ENCODE measurements at places on chromosomes 3 and 15.

DNA sequence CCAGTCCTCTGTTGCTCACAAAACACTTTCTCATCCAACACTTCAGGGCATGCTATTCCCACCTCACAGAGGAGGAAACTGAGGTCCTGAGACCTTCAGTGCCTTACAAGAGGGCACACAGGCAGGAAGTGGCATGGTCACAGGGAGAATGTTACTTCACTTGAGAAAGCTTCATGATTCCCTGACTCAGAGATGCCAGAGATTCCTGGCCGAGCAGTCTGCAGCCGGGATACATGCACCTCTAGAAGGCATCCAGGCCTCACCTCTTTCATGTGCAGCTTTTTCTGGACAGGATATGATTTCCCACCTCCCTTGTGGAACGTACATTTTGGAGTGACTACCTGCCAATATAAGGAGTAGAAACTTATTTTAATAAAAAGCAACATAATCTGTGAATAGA lies 2.8 kb upstream of the SST start:
- no peak for DNase-seq

DNA sequence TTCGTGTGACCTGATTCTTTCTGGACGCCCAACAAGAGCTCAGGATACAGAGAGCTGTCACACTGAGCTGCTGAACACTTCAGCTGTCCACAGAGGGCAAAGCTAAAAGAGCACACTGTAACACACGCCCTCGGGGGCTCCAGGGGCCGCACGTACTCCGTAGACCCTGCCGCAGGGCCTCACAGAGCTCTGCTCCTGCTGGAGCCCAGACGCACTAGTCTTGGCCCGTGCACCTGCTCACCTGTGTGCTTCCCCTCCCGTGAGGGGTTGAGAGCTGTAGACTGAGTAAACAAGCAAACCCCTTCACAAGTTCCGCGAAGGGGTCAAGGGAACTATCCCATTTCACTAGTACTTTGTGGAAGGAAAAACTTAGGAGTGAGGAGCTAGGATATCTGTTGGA lies 30.7 kb upstream of the TUSC7 start:
- DNase-seq: no peak

- no peak for DNase-seq
These were observed 8.9 kb upstream of the RLBP1 start for GRCh38 chr15:89230277-89230676.

DNA sequence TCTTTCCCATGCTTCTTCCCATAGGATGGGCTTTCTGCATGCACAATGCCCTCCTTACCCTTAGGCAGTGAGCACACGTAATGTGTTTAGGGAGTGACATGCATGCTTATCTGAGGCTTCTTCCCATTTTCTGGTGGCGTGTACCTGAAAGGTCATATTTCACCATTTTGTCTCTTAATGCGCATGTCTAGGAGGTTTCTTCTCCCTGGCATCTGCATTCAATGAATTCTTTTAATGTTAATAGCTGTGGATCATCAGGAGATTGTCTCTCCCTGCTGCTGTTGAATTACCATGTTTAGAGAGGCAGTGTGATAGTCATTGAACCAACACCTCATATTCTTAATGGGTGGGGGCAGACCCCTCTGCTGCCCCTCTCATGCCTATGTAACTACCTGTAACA lies 205.6 kb upstream of the SGO1 start:
- no peak for DNase-seq

DNA sequence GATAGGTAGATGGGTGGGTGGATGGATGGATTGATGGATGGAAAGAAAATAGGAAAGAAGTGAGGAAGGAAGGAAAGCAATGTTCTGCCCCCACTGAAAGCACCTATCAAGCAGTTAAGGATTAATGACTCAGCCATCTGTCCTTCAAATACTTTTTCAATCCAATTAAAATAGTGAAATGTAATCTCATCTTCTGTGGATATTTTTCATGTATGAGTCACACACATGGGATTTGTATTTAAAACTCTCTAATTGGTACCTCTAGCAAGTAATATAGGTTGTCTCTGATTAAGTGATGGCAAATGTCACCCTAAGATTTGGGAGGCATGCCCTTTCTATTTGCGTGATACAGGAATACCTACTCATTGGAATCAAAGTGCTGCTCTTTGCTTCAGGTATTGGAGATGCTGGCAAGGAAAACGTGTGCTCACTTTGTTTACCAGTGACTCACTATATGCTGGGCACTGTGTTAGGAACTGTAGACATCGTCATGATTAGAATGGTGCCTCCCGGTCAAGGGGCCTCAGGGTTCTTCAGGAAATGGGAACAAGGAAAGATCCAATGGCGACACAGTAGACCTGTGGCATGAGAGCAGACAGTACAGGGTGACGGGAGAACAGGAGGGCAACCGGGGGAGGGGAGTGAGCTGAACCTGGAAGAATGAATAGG lies 230.1 kb downstream of the CLSTN2 start:
- DNase-seq: no peak

DNA sequence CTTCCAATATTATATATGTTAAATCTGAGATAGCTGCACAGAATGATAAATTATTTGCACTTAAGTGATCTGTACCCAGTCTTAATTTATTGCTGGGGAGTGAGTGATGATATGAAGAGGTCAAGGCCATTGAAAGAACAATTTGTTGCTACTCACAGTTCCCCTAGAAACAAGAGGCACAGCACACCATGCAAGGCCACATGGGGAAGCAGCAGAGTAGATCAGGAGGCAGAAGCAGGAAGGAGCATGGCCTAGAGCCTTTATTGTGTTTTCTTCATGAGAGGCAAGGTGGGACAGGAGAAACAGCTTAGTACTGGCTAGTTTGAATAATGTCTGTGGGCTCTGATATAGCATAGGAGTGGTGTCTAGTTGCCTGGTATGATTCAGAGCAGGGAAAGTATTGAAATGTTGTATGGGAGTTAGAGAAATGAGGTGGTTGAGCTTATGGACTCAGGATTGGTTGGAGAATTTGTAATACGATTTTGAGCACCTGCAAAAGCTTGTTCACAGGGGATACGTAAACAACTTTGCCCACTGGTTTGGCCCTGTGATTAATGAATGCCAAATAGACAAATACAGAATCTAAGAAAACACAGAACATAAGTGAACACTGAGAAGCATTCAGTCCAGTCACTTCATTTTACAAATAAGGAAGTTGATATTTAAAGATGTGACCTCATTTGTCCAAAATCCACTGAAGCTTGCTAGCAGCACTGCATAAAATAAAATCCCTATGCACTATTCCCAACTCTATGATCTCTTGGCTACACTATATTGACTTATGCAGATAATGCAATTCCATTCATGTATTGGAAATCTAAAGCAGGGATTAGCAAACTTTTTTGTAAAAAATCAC lies 71.7 kb downstream of the TMCO5A start:
- no peak for DNase-seq

DNA sequence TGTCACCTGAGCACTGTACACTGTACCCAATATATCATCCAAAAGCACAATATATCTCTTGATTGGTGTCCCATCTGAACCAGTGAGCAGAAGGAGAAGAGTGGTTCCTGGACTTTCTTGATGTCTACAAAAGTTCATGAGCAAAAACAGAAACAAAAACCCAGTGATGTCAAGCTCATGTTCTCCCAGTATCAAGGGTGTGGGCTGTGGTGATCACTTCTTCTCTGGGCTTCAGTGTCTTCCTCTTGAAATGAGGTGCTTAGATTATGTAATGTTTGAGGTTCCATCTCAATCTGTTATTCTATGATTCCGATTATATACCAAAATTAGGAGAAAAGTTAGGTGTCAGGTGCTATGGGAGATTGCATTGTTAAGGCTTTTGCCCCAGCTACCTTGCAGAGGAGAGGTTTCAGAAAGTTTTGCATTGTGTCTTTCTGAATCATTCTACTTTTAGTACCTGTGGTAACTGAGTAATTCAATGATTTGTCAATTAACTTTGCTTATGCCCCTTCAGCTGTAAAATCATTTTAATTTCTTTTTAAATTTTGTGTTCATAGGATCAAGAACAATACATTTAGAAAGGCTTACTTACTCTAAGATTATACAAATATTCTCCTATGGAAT lies 122.0 kb upstream of the EOMES start:
- no peak for DNase-seq

DNA sequence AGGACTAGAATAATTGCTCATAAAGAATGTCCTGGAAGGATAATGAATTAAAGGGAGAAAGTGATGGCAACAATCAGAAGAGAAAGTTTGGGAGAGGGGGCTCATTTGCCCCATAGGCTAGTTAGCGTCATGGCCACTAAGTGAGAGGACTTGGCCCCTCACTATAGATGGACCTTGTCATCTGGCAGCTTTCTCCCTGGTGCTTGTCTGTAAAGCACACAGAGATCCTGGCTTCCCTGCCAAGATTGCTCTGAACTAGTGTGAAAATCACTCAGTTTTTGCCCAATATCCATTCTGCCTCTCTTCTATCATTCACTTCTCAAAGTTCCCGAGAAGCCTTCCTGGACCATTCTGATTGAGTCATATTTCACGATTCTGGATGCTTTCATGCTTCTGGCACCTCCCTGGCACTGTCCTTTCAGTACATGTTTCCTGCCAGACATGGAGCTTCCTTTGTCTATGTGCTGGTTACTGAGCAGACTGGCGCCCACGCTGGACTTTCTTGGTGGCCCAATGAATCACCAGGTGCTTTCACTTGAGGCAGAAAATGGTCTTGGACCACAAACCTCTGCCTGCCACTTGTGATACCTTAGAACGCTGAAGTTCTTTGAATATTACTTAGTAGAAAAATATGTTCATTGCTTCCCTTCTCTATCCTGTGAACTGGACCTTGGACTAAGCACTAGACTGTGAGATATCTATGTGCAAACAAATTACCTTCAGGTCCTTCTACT lies 709.6 kb upstream of the CFAP20DC start:
- no peak for DNase-seq

GRCh38 chr15:49863431-49864224 lies 242.8 kb downstream of the DTWD1 start:
- DNase-seq: no peak

GRCh38 chr3:70603103-70603502 lies 290.7 kb upstream of the MDFIC2 start:
- DNase-seq: no peak

DNA sequence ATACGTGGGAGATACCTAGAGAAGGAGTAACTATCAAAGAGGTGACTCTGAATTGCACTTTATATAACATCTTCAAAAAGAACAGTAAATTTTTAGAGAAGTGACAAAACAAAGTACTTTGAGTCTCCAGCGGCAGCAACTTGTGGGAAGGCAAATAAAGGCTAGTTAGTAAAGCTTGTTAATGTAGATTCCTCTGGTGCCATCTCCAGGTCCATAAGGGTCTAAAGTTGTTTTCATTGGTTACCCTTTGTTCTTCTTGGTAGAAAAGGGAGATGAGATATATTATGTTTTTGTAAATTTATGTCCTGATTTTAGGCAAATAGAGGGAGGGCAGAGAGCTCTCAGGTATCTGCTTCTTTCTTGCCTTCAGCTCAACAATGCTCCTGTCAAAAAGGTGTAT lies 161.6 kb downstream of the MYRIP start:
- no peak for DNase-seq

GRCh38 chr3:128334766-128335165 lies 131.9 kb downstream of the DNAJB8 start:
- no peak for DNase-seq

DNA sequence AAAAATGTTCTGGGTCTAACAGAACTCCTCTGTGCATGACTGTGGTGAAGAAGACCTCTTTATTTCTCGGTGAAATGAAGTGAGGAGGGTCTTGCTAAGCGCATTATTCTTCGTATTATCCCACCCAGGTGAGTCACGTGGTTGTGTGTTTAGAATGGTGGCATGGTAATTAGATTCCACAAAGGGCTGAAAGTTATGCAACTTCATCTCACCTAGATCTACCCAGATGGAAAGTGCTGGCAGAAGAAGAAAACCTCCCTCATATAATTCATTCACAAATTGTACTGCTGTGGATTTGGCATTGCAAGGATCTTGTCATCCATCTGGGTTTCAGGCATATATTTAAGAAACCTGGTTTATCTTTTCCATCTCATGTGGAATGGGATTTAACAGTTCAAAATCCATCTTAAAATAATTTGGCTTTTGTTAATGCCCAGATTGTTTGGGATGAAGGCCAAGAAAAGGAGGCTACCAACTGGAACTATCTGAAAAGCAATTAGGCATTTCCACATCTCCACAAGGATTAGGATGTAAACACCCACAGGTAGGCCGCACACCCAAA lies 175.3 kb downstream of the PLCL2 start:
- no peak for DNase-seq

- peak; percentile 59 for DNase-seq
These were observed 8.8 kb upstream of the CPOX start for GRCh38 chr3:98602078-98602678.

DNA sequence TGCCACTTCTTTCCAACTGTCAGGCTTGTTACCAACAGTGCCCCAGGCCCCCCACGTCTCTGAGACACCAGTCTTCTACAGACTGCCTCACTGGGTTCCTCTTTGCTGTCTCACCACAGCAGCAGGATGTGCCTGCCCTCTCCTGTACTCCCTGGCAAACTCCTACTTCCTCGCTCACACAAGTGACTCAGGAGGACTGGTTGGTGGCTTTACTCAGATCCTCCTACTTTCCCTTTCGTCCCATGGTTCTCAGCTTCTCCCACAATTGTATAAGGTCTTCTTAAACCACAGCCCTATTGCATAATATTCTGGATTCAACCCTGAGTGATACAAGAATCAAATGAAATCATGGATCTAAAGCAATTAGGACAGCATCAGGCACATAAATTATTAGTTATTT lies 246.6 kb upstream of the PROK2 start:
- no peak for DNase-seq

DNA sequence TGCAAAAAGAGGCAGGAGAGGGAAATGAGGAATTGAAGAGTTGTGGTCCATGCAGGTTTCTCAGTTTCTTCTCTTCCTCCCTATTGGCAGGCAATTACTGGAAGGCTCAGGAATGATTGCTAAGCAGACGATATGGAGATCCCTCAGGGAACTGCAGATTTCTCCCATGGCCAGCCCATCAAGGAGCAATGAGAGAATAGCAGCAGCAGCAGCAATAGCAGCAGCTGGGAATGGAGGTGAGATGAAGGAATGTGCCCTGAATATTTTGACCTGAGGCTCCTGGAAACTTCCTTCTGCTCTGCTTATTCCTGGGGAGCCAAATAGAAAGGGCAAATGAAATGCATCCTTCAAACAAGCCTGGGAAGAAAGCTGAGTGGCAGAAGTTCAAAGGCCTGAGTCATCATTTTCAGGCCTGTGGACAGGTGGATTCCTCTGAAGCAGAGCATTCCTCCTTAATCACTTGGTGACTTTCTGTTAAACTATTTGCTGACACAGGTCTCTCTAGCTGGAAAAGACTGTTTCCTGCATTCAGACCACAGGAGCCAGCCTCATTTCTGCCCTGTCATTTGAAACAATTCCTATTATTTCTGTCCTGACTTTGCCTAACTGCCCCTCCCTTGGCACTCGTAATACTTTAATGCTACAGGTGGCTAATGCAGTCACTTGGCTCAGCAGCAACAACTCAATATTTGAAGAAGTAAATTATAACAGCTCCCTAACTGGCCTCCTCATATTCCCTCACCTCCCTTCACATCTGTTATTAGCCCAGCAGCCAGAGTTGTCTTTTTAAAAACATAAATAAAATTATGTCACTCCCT lies 146.9 kb upstream of the GADL1 start:
- DNase-seq: no peak

- no peak for DNase-seq
These were observed 758.0 kb downstream of the NTRK3 start for GRCh38 chr15:87498560-87498959.
